Amniotic epithelial cell (primary cell): ENCODE measurements at places on chromosomes 7 and 10.

GRCh38 chr7:102994567-102994966, 80.0 kb downstream of the FBXL13 start:
- DNase-seq = no peak

- DNase-seq = no peak
These were observed 130.6 kb upstream of the NPVF start for GRCh38 chr7:25358926-25359325.

DNA sequence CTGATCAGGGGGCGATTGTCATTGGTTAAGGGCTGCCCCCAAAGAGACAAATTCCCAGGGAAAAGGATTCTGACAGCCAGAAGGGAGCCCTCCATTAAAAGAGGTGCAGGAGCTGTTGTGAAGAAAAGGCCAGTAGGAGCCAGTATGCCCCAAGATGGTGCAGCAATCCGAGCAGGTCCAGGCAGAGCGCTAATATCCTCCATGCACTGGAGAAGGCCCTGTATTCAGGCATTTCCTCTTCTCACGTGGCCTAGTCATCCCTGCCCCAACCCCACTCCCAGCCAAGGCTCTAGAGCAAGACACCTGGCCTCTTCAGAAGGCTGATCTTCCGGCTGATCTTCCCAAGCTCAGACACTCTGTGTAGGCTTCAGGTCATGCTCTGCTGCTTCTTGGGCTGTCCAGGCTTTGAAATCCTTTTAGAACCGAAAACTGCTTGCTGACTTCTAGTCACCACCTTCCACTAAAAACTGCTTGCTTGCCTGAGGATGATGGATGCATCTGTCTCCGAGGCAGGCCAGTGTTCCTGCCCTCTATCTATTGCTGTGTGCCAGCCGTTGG, 77.4 kb downstream of the CYP26A1 start:
- DNase-seq = no peak

DNA sequence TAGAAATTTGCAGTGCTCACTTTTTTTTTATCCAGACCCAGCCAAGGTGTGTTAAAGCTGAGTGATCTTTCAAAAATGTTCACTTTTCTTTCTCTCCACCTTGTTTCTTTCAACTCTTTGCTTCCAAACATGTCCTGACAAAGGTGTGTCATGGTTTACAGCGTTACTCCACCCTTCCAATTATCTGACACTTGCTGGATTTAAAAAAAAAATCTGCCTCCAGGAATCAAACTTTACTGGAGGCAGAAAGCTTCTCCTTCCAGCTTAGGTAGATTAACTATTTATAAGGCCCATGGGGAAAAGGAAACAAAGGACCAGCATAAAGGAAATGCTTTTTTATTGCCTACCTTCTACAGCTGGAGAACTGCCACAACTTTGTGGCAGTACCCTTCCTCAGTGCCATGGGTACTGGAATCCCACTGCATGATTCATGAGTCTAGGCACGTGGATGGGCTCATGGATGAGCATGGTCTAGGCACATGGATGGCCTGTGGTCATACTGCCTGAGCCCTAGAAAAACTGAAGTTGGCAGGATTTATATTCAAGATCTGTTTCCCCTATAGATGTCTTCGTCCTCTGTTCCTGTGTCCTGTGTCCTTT, at the start of gene COL17A1:
Gene COL17A1, minus strand, starts transcription at position 80 of the 600 bp plus-strand sequence. CDS start 5,207 bp downstream, outside the sequence.
- DNase-seq = no peak
